Effector CD8-positive, alpha-beta T cell (primary cell): ENCODE measurements at places on chromosomes 16 and 17.

DNA sequence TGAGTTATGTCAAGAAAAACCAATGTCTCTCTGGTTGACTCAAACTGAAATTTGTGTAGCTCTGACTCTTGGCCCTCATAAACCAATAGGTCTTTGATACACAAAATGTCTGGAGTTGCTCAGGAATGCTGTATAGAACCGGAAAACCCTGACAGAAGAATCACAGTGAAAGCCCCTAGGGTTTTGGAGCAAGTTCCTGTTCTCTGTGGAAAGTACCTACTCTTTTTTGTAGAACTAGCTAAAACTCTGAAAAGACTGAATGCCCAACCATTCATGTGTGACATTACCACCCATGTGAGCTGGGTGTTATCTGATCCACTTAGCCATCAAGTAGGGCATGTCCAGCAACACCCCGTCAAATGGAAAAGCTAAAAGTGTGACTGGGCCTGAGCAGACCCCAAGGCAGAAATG lies 28.8 kb downstream of the CCL4 start:
- DNase-seq, result no peak

GRCh38 chr16:10332241-10332640 lies 53.6 kb upstream of the ATF7IP2 start:
- no peak for DNase-seq

- DNase-seq, result no peak
Measured at GRCh38 chr16:83271123-83271522, 536.7 kb upstream of the HSBP1 start.

- no peak for DNase-seq
Measured at GRCh38 chr17:55186937-55187770, 77.6 kb upstream of the HLF start.

- no peak for DNase-seq
Measured at GRCh38 chr17:30375661-30376060, 3.1 kb upstream of the CPD start.

DNA sequence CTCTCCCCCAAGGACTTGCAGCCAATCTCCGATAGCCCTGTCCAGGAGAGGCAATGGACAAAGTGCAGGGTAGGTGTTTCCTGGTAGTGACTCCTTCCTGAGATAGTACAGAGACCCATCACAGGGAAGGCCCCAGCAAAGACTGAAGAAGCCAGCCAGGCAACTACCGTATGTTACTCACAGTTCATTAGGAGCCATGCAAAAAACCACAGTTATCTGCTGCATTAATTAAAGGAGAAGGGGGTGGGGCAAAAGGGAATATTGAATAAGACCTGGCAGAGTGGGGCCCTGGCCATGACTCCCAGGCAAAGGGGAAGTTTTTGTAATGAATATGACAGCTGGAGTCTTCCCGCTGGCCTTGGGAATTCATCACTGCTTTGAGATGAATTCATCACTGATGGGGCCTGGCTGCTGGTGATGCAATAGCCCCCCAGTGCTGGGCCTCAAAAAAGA lies 2.5 kb upstream of the SLC13A2 start:
- DNase-seq, result no peak

GRCh38 chr16:85180827-85181738 lies 68.8 kb upstream of the CIBAR2 start:
- no peak for DNase-seq

DNA sequence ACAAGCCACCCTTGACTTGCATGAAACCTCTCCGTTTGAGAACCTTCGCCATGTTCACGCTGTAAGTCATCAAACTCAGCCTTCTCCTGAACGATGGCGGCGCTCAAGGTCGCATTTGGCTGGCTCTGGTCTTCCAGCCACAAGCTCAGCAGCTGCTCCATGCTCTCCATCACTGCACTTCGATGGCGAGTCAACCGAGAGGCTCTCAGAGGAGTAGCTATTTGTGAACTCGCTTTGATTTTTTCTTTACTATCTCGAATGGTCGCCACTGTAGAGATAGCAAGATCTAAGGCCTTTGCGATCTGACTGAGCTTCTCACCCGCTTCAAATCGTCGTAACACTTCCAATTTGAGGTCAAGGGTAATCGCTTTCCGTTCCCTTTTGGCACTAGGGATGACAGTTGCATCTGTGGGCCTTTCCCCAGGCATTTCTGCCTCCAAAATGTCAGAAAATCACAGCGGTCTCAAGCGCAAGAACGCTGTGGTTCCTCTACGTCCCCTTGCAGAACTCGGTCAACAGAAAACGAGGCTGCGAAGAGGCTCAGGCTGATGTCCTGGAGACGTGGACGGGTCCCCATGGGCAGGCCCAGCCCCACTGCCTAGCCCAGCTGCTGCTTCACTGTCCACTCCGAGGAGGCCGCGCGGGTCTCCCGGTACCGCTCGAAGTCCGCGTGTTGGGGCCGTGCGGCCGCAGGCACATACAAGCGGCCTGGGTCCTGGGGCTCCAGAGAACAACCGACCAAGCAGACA lies 23.1 kb downstream of the DEF8 start:
- DNase-seq, result no peak
